Stimulated activated CD4-positive, alpha-beta T cell treated with anti-CD3 and anti-CD28 coated beads, Interleukin-15, amount 100 ng/mL, for 24 hours (primary cell): ENCODE measurements at places on chromosomes 2 and 18.

- DNase-seq: no peak
These were observed 528.4 kb upstream of the SPHKAP start for GRCh38 chr2:228709788-228710371.

GRCh38 chr2:137947032-137947727, 17.1 kb upstream of the HNMT start:
- no peak for DNase-seq

DNA sequence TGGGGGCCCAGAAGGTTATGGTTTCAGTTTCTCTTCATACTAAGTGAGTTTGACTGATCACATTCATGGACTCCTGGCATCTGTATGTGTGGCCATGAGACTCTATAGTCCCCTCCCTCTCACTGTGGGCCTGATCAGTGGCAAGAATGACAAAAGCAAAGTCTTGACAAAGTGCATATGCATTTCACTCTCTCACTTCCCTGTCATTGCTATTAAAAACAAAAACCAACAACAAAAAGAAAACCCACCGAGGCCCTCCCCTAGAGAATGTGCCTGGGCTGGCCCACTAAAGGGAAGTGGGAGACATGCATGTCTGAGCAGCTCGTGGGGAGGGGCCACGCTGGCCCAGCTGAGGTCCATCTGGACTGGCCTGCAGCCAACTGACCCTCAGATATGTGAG, 600.1 kb upstream of the RAB6C start:
- no peak for DNase-seq

- no peak for DNase-seq
These were observed 42.2 kb downstream of the TWIST2 start for GRCh38 chr2:238890131-238890530.

- no peak for DNase-seq
These were observed 85.3 kb downstream of the UXS1 start for GRCh38 chr2:106108791-106109190.

GRCh38 chr2:209526561-209526960, 102.7 kb downstream of the MAP2 start:
- DNase-seq: no peak

DNA sequence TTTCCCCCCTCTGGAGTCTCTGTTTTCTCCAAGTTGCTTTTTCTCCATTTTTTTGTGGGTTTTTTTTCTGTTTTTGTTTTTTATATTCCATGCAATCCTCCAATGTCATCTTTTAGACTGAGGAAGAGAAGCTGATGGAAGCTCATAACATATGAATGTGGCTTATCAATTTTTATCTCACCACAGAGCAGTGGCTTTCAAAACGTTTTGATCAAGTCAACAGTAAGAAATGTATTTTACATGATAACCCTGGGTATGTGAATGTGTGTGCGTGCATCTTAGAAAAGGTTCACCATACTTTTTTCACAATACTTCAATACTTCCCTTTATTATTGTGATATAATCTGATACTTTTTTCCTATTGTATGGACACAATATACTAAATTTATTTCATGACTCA, 64.6 kb upstream of the CDCA7 start:
- no peak for DNase-seq

DNA sequence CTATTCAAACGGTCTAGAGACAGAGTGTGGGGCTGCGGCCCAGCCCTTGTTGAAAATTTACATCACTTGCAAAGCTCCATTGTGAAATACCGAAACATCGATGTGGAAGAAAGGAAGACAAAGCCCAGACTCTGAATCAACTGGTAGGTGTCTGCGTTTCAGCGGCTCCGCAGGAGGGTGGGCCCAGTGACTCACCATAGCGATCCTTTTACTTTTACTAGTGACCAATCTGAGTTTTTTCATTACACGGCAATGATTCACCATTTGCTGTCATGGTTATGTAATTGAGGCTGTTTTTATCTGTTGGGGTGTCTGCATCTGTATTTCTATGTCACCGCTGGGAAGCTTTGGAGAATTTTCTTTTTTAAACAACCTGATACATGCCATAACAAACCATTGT, 66.6 kb upstream of the ODC1 start:
- no peak for DNase-seq

GRCh38 chr2:85796341-85797262, 42.8 kb downstream of the ATOH8 start:
- DNase-seq: no peak

DNA sequence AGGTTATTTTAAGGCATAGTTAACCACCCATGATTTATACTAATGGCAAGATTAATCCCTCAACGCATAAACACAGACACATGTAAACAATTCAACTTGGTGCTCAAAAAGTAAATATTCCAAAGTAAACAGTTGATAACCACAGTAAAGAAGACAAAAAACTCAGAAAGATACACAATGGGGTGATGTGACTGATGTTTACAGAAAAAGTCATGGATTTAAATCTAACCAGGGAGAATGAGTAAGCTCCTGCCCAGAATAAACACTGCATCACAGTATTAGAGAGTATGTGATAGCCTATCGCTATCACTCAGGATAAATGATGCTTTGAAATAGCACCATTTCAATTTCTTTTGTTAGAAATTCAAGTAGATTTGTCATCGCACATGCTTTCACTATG, 49.3 kb downstream of the HIBCH start:
- no peak for DNase-seq
